ENCODE measurements at places on chromosomes 13 and 19. TPM values are rescaled to one million over a fixed set of nuclear protein-coding genes. Genes with fewer than 3 reads are reported as not detected.

PSG7 gene
- not detected for total RNA-seq

LYPD3 gene
- 27.6 TPM for total RNA-seq

MBD3L3 gene
- not detected for total RNA-seq

SIGLEC7 gene
- total RNA-seq: not detected

ZNF850 gene
- total RNA-seq: 10.0 TPM

NXNL1 gene
- total RNA-seq: not detected

FSTL3 gene
- total RNA-seq: 69.3 TPM

PLEKHJ1 gene
- total RNA-seq: 91.7 TPM

SHISA7 gene
- not detected for total RNA-seq

RFPL4A gene
- total RNA-seq: 0.80 TPM

ZNF132 gene
- total RNA-seq: 8.1 TPM

UPF1 gene
- total RNA-seq: 105 TPM

KDM4B gene
- 74.6 TPM for total RNA-seq

ZNF69 gene
- 14.4 TPM for total RNA-seq

FPR1 gene
- total RNA-seq: 0.77 TPM

PROZ gene
- not detected for total RNA-seq

PSG4 gene
- total RNA-seq: 1.2 TPM

CLDND2 gene
- total RNA-seq: 4.2 TPM

ZNF471 gene
- total RNA-seq: 8.8 TPM

ZIC2 gene
- 0.51 TPM for total RNA-seq

OR7D4 gene
- total RNA-seq: not detected

NLRP4 gene
- total RNA-seq: 5.1 TPM

ZNF534 gene
- total RNA-seq: 3.2 TPM

RNF17 gene
- total RNA-seq: not detected

ADGRE3 gene
- 0.27 TPM for total RNA-seq

PDX1 gene
- not detected for total RNA-seq

DAND5 gene
- total RNA-seq: not detected

FAM216B gene
- not detected for total RNA-seq

ACP7 gene
- not detected for total RNA-seq

HNRNPM gene
- 111 TPM for total RNA-seq

TEX29 gene
- 1.4 TPM for total RNA-seq

CGB5 gene
- not detected for total RNA-seq

LILRA2 gene
- total RNA-seq: 1.6 TPM

ZNF888 gene
- 21.4 TPM for total RNA-seq

KIR2DL3 gene
- total RNA-seq: not detected

FBXL3 gene
- total RNA-seq: 113 TPM

TNNT1 gene
- total RNA-seq: 8.5 TPM

MIPEP gene
- total RNA-seq: 27.1 TPM

C19orf85 gene
- total RNA-seq: not detected

FUT1 gene
- 2.1 TPM for total RNA-seq

SHISA2 gene
- 21.6 TPM for total RNA-seq

ZNF728 gene
- 10.3 TPM for total RNA-seq

CCDC70 gene
- total RNA-seq: not detected

ERICH6B gene
- not detected for total RNA-seq

LILRA1 gene
- total RNA-seq: 0.96 TPM

FGF21 gene
- total RNA-seq: not detected

RPL18 gene
- 2,096 TPM for total RNA-seq

USP12 gene
- 21.5 TPM for total RNA-seq

URAD gene
- total RNA-seq: not detected

RFXAP gene
- total RNA-seq: 4.9 TPM

ICAM3 gene
- total RNA-seq: 6.5 TPM

GRK1 gene
- total RNA-seq: not detected

KLK8 gene
- total RNA-seq: not detected

KBTBD6 gene
- 10.6 TPM for total RNA-seq

SLC1A5 gene
- 122 TPM for total RNA-seq

HNRNPA1L2 gene
- total RNA-seq: 5.0 TPM

ZNF101 gene
- 4.1 TPM for total RNA-seq

ATXN8OS gene
- total RNA-seq: not detected

PCDH9 gene
- total RNA-seq: 5.5 TPM

Data from prostate gland (tissue), 2 donors.